Kidney epithelial cell (primary cell): ENCODE measurements at places on chromosomes 2 and 18. TPM values are rescaled to one million over a fixed set of nuclear protein-coding genes. Genes with fewer than 3 reads are reported as not detected.
A peak's percentile ranks its signal among the peaks of the same experiment; 100 is the strongest.

- DNase-seq, result peak; percentile 45
These were observed 27.2 kb upstream of the CDH2 start for GRCh38 chr18:28204154-28204553.

CTLA4 gene
- not detected in 2 replicates for total RNA-seq

ITSN2 gene
- 23.0 and 39.1 TPM in 2 replicates for total RNA-seq

DNA sequence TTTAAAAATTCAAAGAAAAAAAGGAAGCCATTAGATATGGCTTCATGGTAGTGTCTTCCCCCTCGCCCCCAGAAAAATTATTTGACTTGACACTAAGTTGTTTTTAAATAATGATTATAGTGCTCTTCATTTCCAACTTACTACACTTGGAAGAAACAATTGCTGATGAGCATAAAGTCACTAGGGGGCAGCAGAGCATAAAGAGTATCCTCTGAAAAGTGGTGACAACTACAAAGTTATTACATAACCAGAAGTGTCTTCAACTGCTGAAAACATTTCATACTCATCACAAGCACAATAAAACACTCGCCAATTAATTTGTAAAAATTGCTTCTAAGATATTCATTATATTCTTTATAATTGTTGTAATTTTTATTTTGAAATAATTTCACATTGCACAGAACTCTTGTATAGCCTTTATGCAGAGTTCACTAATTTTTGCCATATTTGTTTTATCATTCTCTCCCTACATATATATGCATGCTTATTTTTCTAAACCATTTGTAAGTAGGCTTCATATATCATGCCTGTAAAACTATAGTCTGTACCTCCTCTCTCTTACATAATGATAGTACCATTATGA, 54.9 kb downstream of the EXOC6B start:
- no peak for DNase-seq

GRCh38 chr18:68769461-68769860, 28.4 kb upstream of the CCDC102B start:
- DNase-seq, result no peak

GRCh38 chr18:57627488-57627887, 5.9 kb upstream of the NARS1 start:
- peak; percentile 34 for DNase-seq

RTP5 gene
- total RNA-seq, result not detected in 2 replicates

FEV gene
- total RNA-seq, result not detected in 2 replicates

DNA sequence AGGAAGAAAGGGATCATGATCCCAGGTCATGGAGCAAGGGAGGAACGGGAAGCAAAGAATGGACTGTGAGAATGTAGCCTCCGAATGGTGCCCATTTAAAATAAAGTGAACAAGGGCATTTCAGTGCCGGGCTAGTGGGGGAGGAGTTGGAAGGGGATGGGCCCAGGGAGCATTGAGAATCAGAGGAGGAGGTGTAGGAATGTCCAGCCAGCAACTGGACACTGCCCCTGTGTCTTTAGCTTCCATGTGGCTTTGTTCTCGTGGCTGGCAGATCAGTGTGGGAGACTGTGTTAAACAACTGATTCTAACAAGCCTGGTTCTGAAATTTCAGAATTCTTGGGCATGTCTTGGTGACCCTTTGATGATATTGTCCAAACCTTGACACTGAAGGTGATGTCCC, 1.4 kb upstream of the RNF103 start:
- no peak for DNase-seq

DNA sequence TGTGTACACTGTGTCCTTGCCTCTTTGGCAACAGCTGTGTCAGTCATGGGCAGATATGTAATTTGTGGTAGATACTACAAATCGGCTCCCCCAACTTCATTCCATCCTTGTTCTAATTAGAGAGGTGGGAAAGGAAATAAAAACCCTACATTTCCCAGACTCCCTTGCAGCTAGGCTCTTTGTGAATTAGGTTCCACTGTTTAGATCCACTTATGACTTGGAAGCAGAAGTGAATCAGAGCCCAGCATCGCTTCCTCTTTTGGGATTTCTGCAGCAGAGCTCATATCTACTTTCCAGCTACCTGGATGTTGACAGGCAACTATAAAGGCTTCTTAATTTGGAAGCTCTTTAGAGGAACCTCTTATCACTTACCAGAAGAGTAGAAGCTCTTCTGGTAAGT, 34.1 kb upstream of the NARS1 start:
- no peak for DNase-seq

DNA sequence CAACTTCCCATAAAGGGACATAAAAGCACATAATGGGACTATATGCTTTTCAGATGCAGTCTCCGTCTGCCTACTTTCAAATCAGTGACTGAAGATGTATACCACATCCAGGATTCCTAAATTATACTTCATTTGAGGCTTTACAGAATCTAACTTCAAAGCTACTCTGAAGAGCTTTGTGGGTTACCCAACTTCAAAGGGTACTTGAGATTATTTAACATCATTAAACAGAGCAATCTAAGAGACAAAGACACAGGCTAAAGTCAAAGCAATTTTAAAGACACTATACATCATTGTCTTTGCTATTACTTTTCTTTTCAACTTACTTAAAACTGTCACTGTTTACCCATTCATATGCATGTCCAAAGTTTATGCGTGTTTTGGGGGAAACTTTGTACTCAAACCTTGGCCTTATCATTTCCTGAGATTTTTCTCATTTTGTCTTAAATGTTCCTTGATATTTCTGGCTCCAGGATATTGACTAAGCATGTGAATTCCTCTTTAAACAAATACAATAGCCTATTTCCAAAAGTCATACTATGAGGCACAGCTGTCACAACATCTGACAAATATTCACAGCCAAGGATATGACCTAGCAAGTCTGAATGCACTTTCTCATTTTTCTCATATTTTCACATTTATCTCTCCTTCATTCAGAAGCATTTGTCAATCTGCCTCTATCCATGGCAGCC, 1985.1 kb upstream of the PIK3C3 start:
- no peak for DNase-seq
